ENCODE measurements at places on chromosomes 2 and 18.
A peak's percentile ranks its signal among the peaks of the same experiment; 100 is the strongest.

DNA sequence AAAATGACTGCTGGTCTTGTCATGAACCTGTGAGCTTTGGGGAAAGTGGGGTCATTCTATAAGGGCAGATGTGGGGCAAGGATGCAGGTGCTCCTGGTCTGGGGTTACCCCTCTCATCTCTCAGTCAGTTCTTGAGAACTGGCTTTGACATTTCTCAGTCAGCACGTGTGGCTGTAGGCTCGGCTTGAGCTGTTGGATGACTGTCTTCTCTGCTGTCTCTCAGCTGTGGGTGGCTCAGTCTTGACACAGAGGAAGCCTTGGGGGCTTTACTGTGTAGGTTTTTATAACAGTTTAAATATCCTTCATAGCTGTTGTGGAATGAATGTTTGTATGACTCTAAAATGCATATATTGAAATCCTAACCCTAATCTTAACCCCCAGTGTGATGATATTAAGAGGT is 296.4 kb upstream of the CELF4 start:
- DNase-seq = no peak

GRCh38 chr2:120761911-120762310 is 26.2 kb downstream of the GLI2 start:
- no peak for DNase-seq

GRCh38 chr2:105411720-105412407 is 13.0 kb upstream of the FHL2 start:
- peak; percentile 81 for DNase-seq

GRCh38 chr2:71603311-71603811 is 150.0 kb downstream of the DYSF start:
- DNase-seq = no peak

DNA sequence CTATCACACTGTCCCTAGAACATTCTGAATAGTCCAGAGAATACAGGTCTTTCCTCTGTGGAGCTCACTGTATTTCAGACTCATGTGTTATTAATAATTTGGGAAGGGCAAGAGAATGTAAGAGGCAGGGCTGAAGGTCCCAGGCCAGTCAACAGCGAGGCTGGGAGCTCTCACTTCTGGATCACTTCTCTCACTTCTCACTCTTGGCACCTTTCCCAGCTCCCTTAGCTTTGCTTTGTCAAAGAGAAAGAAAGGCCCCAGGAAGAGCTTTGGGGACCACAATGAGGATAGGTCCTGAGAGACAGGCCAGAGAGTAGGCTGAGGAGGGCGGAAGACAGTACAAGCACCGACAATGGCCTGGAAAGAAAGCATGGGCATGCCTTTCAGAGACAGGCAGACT is 11.2 kb downstream of the EFR3B start:
- no peak for DNase-seq

GRCh38 chr2:26537826-26538475 is 60.0 kb upstream of the OTOF start:
- no peak for DNase-seq

DNA sequence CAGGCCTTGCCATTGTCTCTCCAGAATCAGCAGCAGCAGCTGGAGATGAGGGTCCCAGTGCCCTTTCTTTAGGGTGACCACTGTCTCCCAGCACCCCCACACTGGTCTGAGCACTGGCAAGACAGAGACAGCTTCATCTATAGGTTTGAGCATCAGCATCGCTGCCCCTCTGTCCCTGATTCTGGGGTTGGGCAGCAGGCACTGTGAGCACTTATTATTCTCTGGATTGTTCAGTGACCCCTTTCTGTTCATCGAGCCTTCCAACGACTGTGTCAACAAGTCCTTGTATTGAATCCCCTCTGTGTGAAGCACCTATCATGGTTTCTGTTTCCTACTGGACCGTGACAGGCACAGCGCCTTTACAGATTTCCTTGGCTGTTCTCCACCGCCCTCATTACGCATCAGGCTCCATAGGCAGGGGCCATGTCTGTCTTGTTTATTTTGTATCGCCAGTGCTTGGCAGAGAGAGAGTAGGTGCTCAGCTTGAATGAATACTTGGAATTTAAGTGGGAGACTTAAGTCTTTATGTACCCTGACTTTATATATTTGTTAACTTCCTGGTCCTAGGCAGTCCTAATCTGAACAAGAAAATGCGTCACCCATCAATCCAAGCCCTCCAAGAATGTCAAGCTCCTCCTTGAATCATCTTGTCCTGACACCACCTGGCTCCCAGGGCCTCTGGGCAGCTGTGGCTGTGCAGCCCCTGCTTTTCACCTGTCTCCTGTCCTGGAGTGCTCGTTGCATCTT is 11.4 kb downstream of the MALL start:
- no peak for DNase-seq

GRCh38 chr2:105410554-105410953 is 11.7 kb upstream of the FHL2 start:
- no peak for DNase-seq

DNA sequence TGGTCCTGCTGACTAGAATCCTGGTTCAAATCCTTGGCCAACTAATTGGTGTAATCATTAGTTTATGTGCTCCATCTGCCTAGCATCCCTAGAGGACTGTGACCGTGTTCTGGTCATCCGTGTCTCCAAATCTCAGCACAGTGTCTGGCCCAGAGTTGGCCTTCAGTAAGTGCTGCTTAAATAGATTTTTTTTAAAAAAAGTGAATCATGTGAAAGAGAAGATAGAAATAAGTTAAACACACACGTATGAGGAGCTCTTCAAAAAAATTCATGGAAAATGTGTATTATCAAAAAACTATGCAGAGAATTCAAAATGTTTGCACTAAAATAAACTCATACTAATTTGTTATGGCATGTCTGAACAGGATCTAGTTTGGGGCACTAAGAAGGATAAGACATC is 129.3 kb upstream of the TLK1 start:
- DNase-seq = no peak

- no peak for DNase-seq
Observed at GRCh38 chr2:237276716-237277490, 137.1 kb downstream of the COL6A3 start.

DNA sequence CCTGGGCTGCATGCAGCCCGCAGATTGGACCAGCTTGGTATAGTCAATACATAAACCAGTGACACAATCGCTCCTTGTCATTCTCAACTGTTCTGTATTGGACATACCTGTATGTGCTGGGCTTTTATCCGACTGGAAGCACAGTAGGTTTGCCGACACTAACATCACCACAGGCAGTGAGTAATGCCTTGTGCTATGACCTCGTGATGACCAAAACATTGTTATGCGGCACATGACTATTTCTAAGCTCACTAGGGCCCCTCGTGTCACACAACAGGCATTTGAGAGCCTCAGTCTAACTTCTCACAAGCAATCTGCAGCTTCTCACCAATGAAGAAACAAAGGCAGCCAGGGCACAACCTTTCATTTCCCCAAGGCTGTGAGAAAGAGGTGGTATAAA is 320.8 kb downstream of the AFF3 start:
- DNase-seq = no peak

- DNase-seq = no peak
Observed at GRCh38 chr2:208092093-208092832, 32.1 kb downstream of the CRYGD start.

DNA sequence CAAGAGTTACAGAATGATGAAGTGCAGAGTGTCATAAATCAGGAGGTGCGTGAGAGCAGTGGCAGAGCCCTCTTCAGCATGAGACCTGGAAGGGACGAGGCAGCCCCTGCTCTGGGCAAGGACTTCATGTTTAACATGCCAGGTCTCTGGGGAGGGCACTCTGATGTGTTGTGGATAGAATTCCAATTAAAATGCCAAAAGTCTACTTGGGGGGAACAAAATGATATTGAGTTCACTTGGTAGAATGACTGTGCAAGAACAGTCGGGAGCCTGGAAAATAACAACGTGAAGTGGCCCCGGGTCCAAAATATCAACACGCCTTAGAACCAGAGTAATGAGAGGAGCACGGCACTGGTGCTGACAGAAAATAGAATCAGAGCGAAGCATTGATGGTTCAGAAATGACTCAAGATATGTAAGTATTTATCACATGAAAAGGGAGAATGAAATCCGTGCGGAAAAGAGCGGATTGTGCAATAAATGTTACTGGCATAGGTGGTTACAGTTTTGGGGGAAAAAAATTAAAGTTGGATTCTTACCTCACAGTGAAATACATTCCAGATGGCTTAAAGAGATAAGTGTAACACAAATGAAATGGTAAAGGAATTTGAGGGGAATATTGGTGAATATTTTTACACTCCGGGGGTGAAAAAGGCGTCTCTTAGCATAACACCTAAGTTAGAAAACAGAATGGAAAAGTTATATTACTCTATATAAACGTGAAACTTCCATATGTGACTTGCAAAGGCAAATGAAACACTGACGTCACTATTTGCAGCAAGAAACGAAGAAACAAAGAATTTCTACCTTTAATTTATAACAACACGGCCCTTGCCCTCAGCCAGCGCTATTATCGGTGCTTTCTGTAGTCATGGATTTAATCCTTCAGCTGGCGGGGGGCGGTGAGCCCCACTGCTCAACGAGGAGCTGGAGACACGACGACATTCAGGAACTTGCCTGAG is 159.4 kb upstream of the TWIST2 start:
- no peak for DNase-seq

GRCh38 chr2:205566606-205567168 is 115.6 kb upstream of the NRP2 start:
- DNase-seq = no peak

DNA sequence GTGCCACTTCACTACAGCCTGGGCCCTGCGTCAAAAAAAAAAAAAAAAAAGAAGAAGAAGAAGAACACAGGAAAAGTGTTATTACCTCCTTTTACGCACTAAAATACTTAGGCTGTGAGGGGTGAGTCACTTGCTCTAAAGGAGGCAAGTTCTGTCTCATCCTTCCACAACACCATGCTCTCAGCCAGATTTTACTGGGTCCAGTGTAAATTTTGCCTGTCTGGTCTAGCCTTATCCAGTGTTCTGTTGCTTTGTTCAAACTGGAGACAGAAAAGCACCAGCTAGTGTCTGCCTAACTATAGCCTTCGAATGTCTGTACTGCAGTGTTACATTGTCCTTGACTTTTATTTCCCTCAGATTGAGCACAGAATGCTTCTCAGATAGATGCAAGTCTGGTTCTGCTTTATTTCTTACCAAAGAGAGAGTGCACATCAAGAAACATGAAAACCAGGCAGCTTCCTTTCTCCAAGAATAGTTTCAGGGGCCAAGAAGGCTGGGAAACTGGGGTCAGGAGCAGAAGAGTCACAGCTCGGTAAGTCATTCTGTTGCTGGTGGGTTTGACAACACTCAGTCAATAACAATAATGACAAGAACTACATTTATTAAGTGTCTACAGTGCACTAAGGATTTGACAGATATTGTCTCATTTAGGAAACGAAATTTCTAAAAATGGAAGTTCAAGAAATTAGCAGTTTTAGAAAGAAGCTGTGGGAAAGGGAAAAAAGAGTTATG is 3.1 kb upstream of the MSGN1 start:
- DNase-seq = no peak

GRCh38 chr2:96856776-96857666 is 795 bp downstream of the ANKRD39 start:
- peak; percentile 32 for DNase-seq

DNA sequence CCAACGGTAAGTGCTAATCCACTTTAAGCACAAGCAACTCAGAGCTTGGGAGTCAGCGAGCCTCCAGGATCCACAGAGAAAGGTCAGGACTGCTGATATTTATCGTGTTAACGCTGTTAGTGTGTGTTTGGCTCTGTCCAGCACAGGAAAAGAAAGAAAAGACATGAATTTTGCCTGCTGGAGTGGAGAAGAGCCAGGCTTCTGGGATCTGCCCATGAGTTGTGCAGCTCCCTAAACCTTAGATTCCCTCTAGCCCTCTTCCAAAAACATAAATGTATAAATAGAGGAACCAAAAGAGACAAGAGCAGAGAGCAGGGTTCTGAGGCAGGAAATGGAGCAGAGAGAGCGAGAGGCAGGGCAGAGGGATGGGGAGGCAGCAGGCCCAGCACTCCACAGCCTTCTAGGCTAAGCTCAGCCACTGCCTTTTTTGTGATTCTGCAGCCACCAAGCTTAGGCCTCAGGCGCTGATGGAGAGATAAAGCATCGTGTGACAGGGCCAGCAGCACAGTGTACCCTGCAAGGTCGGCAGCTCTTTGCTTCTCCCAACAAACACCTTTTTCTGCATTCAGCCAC is 14.5 kb upstream of the MAT2A start:
- no peak for DNase-seq

- no peak for DNase-seq
Observed at GRCh38 chr2:100884145-100884621, 64.2 kb downstream of the NPAS2 start.

GRCh38 chr2:174121175-174121574 is 127.2 kb downstream of the OLA1 start:
- no peak for DNase-seq

- no peak for DNase-seq
Observed at GRCh38 chr2:120828829-120829632, 93.4 kb downstream of the GLI2 start.

DNA sequence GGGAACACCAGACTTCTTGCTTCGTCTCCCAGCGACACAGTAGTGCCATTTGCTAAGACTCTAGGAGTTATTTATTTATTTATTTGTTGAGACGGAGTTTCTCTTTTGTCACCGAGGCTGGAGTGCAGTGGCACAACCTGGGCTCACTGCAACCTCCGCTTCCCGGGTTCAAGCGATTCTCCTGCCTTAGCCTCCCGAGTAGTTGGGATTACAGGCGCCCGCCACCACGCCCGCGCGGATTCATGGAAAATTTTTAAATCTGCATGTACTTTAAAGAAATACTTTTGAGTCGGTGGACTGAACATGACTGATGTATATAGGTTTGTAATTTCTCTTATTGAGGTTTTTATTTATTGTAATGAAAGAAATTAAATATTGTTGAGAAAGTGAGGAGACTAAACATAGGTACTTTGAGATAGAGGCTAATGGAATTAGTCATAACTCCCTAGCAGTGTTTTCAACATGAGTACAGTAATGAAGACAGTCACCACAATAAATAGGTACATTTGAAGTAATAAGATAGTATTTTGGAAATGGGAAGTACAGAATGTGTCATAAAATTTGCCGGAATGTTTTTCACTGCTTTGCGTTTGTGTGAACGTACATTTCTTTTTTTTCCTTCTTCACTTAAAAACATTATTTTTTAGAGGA is 983 bp downstream of the MTX2 start:
- no peak for DNase-seq

- no peak for DNase-seq
Observed at GRCh38 chr2:241030333-241030680, 31.9 kb downstream of the SNED1 start.

- no peak for DNase-seq
Observed at GRCh38 chr2:176960061-176960460, 252.5 kb upstream of the HNRNPA3 start.

DNA sequence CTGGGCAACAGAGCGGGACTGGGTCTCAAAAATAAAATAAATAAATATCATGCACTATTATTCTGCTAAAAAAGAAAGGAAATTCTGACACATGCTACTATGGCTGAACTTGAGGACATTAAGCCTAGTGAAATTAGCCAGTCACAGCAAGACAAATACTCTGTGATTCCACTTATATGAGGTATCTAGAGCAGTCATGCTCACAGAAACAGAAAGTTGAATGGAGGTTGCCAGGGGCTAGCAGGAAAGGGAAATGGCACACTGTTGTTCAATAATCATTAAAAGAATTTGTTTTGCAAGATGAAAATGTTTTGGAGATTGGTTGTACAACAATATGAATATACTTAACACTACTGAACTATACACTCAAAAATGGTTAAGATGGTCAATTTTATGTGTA is 60.8 kb downstream of the NCKAP1 start:
- DNase-seq = no peak

GRCh38 chr2:21268197-21268877 is 144.6 kb downstream of the TDRD15 start:
- DNase-seq = no peak

- no peak for DNase-seq
Observed at GRCh38 chr2:200239216-200239615, 67.3 kb upstream of the SPATS2L start.
